ENCODE measurements at places on chromosomes 3 and 15.
A peak's percentile ranks its signal among the peaks of the same experiment; 100 is the strongest.

- DNase-seq, result no peak
These were observed 58.9 kb downstream of the GTF2E1 start for GRCh38 chr3:120801484-120801883.

DNA sequence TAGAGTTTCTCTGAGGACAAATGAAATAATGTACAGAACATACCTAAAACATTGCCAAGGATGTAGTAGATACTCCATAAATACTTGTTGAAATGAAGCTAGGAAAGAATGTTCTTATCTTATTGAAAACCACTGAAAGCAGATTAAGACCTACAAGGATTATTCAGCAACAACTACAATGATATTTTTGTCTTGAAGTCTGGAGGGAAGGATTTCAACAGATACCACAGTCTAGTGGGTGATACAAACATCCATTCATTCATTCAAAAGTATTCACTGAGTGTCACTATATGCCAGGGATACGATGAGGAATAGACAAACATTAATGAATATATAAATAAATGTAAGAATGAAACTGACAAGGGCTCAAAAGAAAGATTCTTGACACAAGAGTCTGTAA lies 74.7 kb upstream of the THBS1 start:
- no peak for DNase-seq

GRCh38 chr3:22886439-22887068 lies 316.6 kb upstream of the UBE2E2 start:
- DNase-seq, result no peak

DNA sequence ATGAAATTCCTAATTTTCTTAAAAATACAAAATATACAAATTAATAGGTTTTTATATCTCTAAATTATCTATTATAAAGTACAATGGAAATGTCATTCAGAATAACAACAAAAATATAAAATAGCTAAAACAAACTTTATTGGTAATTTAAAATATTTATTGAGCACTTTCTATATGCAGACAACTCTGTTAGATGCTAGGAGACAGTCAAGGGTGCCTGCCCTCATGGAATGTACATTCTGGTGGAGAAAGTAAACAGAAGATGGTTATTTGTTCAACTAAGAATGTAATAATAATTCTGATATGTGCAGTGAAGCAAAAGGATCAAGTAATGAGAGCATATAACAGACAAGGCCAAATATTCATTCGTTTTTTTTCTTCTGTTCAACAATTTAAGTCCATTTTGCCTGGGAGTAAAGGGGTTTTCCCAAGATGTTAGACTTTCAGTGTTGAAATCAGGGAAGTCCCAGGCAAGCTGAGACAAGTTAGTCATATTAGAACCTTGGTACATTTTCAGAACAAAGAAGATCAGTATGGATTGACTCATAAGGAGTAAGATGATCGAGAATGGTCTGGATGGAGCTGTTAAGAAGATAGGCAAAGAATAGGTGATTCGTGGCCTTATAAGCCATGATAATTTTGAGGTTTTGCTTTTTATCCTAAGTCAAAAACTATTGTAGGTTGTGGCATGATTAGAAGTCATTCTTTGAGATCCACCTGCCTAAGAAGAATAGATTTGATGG lies 150.2 kb upstream of the MLF1 start:
- peak; percentile 2 for DNase-seq

DNA sequence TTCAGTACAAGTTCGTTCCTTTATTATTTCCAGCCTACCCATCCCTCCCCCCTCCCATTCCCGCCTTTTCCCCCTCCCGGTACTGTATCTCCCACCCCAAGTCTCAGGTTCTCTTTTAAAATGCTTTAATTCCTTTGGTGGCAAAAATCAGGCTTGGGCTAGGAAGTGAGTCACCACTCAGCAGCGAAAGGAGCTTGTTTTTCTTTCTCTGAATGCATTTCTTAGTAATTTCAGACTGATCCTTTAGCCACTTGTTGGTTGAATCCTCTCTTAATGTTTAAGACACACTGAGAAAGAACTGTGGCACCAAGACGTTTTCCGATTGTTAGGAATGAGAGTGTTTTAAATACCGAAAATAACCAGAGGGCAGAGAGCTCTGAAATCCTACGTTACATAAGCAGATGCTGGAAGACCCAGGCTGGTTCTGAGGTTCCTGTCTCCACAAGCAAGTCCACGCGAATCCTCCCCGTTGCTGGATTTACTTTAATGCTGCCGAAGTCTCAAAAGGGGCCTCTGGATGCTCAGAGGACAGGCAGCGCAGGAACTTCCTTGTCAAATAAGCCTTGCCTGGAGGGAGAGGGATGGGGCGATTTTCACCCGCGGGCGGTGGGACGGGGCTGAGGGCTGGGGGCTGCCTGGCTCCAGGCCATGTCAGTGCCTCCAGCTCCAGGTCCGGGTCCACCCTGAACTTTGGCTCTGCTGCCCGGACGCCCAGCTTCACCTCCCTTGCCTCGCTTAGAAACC lies 854 bp upstream of the COL8A1 start:
- DNase-seq, result no peak

DNA sequence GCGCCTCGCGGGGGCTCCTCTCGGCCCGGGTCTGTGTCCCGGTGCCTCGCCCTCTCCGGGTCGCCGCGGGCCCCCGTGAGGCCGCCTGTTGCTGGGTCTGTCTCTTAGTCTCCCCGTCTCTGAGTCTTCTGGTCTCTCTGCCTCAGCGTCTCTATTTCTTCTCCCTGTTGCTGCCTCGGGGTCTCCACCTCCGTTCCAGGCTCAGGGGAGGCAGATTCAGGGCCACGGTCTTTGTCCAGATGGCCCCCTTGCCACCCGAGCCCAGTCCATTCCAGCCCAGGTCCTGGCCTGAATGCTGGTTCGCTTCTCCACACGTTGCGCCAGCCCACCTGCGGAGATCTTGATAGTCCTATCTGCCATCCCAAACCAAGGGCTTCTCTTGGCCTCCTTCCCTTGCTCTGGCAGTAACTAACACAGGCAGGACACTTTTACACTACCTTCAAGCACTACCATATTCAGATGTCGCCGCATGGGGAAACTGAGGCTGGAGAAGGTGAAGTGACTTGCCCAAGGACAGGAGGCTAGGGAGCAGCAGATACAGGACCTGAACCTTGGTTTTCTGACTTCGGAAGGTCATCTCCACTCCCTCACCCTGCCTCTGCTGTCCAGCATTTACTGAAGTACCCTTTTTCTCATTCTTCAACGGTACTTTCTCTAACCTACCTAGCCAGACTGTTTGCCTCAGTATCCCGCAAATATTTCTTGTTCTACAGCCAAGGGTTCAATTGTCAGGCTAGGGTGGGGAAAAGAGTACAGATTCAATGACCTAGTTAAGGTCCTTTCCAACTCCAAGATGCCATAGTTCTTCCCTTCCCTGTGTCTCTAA lies 616 bp upstream of the IGDCC4 start:
- no peak for DNase-seq

DNA sequence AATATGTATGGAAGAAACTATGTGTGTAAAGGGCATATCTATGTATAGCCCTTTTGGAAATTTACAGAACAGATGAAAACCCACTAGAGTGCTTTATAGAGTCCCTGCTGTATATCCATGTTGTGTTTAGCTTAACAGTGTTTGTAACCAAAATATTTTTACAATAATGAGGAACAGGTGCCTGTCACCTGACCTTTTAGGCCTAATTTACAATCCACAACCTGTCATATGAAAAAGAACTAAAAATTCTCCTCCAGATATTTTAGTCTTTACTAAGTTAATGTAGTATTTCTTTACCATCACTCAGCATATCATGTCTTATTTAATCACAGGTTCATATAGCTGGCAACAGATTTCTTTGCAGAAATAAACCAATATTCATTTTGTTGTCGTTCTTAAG lies 16.4 kb upstream of the SATB1 start:
- DNase-seq, result no peak

GRCh38 chr3:48125013-48125705 lies 63.1 kb downstream of the CDC25A start:
- no peak for DNase-seq

DNA sequence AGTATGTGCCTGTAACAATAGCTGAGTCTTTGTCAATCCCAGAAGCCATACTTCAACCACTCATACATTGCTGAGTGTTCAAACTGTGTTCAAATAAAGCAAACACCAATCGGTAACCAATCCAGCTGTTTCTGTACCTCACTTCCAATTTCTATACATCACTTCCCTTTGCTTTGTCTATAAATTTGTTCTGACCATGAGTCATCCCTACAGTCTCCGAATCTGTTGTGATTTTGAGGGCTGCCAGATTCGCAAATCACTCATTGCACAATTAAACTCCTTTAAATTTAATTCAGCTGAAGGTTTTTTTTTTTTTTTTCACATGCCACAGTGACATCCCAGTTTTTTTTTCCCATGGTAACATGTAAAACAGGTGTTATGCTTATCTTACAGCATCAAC lies 870.3 kb downstream of the NAALADL2 start:
- DNase-seq, result no peak

GRCh38 chr3:55597641-55598040 lies 110.5 kb upstream of the WNT5A start:
- no peak for DNase-seq

- no peak for DNase-seq
These were observed 31.4 kb downstream of the MAPK6 start for GRCh38 chr15:52050416-52050815.

- no peak for DNase-seq
These were observed 238.8 kb downstream of the GAP43 start for GRCh38 chr3:115862099-115862498.

GRCh38 chr3:73399106-73399505 lies 225.6 kb downstream of the PDZRN3 start:
- no peak for DNase-seq

DNA sequence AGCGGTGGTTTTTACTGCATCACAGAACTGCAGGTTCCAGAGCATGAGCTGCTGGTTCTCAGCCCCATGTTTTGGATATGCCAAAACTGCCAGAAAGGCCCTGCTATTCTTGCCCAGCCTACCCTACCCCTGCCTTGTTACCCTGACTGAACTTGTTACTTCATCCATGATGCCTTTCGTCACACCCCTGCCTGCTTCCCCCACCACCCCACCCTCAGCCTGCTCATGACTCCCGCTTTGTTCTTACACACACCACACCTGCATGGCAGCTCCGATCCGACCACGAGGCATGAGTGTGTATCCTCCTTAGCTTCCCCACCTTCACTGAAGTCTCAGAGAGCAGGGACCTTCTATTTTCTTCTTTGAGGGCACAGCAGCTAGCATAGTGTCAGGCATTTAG lies 5.1 kb upstream of the TM4SF1 start:
- DNase-seq, result no peak

DNA sequence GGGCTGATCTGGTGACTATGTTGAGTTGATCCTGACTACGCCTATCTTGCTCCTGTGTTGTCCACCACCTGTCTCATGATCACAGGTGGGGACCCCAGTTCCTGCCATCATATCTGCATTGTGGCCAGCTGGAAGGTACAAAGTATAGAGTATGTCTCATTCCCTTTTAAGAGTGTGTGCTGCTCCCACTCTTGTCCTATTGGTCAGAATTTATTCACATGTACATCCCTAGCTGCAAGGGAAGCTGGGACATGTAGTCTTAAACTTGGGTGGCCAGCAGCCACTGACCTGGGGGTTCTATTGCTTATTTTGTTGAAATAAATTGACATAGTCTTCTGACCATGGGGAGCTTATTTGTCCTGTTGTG lies 373.1 kb downstream of the PTPRG start:
- no peak for DNase-seq

DNA sequence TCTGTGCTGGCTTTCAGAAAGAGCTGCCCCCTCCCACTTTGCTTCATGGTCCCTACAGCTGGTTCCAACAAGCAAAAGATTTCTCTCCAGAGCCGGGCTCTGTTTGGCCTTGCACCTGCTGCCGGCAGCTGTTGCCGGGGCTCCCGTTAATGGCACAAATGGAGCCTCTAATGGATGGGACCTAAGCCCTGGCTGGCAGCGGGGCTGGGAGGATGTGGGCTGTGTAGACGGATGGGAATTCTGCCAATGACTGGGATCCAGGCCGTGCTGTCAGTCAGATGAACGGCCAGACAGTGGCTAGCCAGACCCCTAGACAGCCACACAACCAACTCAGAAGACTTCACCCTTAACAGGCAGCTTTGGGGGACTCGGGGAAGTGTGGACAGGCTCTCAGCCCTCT lies 88.0 kb downstream of the RPLP1 start:
- no peak for DNase-seq
